Activated T-cell treated with anti-CD3 and anti-CD28 coated beads, Interleukin-2, amount 50 U/mL, for 72 hours (primary cell): ENCODE measurements at places on chromosomes 4 and X. TPM values are rescaled to one million over a fixed set of nuclear protein-coding genes. Genes with fewer than 3 reads are reported as not detected.

DNA sequence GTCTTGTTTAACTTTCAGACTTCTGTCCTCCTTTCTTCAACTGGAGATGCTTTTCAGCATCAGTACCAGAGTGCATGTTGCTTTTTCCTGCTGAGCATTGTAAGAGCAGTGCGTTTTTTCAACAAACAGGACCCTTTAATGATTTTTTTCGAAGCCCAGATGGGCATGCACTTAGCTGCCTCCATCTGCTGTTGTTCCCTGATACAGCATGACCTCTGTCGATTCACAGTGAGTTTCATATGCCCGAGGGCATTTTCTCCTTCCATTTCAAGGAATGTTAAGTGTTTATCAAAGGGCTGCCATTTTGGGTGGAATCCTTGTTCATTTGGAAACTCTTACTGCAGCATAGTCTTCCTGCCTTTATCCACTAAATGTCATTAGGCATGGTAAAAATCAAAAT lies 428.6 kb downstream of the DTHD1 start:
- no peaks in the 10 kb centered on the region for H3K27me3 ChIP-seq
- H3K36me3 ChIP-seq, result no peaks in the 10 kb centered on the region
- H3K27ac ChIP-seq, result no peak overlapping the region
- H3K4me1 ChIP-seq, result no peaks in the 10 kb centered on the region
- H3K4me3 ChIP-seq, result no peak overlapping the region

GRCh38 chr4:84870398-84871163 lies 95.9 kb downstream of the WDFY3 start:
- no peaks in the 10 kb centered on the region for H3K36me3 ChIP-seq
- no peak overlapping the region for H3K27ac ChIP-seq
- no peaks in the 10 kb centered on the region for H3K4me1 ChIP-seq
- no peak overlapping the region for H3K4me3 ChIP-seq
- DNase-seq, result no peak
- H3K27me3 ChIP-seq, result no peaks in the 10 kb centered on the region

DNA sequence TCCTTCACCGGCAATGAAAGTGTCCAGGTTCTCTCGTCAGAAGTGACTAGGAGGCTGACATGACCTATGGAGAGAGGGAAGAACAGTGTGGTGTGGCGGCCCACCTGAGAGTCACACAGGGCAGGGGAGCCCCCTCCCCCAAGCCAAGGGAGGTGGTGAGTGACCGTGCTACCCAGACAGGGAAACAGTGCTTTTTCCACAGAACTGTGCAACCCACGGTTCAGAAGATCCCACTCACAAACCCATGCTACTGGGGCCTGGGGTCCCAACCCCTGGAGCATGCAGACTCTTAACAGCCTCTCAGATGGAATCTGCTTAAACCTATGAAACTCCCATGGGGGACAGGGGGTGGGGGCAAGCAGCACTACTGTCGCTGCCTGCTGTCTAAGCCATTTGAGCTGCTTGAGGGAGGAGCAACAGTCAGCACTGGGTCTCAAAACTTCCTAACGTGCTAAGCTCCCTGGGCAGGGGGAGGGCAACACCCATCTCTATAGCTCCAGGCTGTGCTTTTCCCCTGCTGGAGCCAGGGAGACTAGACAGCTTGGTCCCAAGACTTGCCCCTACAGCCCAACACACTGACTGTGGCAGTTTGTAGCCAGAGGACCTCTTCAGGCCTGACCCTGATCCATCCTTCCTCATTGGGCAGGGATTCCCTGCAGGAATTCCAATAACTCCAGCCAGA lies 850.4 kb upstream of the AADAT start:
- H3K27ac ChIP-seq, result no peak overlapping the region
- H3K36me3 ChIP-seq, result no peaks in the 10 kb centered on the region
- H3K4me3 ChIP-seq, result no peak overlapping the region

DNA sequence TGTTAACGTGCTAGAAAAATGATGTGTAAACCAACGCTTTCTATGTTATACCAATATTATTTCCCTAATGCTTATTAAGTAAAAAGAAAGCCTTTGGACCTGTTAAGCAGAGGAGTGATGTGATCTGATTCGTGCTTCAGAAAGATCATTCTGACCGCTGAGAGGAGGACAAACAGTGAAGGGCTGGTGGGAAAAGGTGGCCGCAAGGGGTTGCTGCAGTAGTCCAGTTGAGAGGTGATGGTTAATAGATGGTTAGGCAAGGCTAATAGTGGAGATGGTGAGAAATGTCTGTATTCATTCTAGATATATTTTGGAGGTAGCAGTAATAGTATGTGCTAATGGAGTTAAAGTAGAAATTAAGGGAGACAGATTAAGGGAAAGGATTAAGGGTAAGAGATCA lies 12.9 kb upstream of the VGLL1 start:
- no peak for DNase-seq
- H3K27me3 ChIP-seq, result peaks cover 9% of the 10 kb centered on the region
- no peaks in the 10 kb centered on the region for H3K36me3 ChIP-seq
- H3K27ac ChIP-seq, result no peak overlapping the region
- H3K4me3 ChIP-seq, result no peak overlapping the region
- H3K4me1 ChIP-seq, result no peaks in the 10 kb centered on the region

DNA sequence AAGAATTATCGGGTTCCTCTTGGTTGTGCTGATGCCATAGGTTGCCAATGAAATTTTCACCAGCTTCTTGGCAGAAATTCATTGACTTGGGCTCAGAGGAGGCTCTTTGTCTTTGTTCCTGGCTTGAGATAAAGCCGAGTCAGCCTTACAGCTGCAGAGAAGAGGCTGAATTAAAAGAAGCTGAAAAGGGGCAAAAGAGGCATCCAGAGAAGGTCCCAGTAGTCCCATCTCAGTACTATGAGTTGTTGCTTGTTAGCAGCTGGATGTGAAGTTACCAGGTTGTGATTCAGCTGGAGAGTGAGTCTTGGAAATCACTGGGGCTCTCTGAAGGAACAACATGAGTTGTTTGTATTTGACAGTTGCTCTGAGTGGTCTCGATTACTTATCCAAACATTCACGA lies 59.7 kb downstream of the SMAD1 start:
- H3K4me3 ChIP-seq, result no peak overlapping the region
- no peaks in the 10 kb centered on the region for H3K36me3 ChIP-seq

GRCh38 chrX:115642895-115643530 lies 82.0 kb downstream of the PLS3 start:
- peak; percentile 34 for DNase-seq
- H3K4me1 ChIP-seq, result no peaks in the 10 kb centered on the region
- H3K27me3 ChIP-seq, result peaks cover 29% of the 10 kb centered on the region
- H3K27ac ChIP-seq, result no peak overlapping the region

GRCh38 chrX:35439692-35440091 lies 358.4 kb upstream of the MAGEB16 start:
- no peaks in the 10 kb centered on the region for H3K27me3 ChIP-seq
- H3K36me3 ChIP-seq, result no peaks in the 10 kb centered on the region
- no peak overlapping the region for H3K4me3 ChIP-seq
- no peak for DNase-seq

GRCh38 chr4:2286904-2287593 lies 25.1 kb upstream of the MXD4 start:
- H3K27ac ChIP-seq, result no peak overlapping the region
- peaks cover 30% of the 10 kb centered on the region for H3K4me1 ChIP-seq
- H3K4me3 ChIP-seq, result no peak overlapping the region
- H3K36me3 ChIP-seq, result no peaks in the 10 kb centered on the region
- DNase-seq, result no peak

Gene FGD1
- total RNA-seq, result 0.32 TPM

Gene SCLT1
- 25.6 TPM for total RNA-seq

- H3K4me3 ChIP-seq, result no peak overlapping the region
- H3K4me1 ChIP-seq, result no peaks in the 10 kb centered on the region
- H3K36me3 ChIP-seq, result peaks cover 11% of the 10 kb centered on the region
- H3K27ac ChIP-seq, result no peak overlapping the region
- peaks cover 27% of the 10 kb centered on the region for H3K27me3 ChIP-seq
- DNase-seq, result no peak
Measured at GRCh38 chrX:56498756-56499155, 64.7 kb upstream of the UBQLN2 start.

GRCh38 chr4:102759831-102760644 lies 730 bp downstream of the MANBA start:
- H3K4me1 ChIP-seq, result peaks cover 40% of the 10 kb centered on the region
- peaks cover 5% of the 10 kb centered on the region for H3K27me3 ChIP-seq
- H3K4me3 ChIP-seq, result peak overlapping the region; percentile 97
- peak overlapping the region; percentile 61 for H3K27ac ChIP-seq

DNA sequence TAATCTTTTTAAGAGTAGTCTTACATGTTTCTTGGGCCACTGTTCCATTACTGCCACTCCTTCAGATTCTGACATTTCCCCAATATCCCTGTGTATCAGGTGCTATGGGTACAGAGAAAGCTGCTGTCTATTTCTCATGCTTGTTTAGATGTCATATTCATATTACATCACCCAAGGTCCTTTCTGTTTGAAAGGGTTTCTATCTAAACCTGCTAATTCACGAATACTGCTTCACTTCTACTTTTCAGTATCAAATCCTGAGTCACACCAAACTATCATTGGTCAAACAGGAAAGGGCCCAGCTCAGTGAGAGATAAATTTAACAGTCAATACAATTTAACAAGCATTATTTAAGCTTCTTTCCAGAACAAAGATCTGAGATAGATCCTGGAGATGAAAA lies 241.4 kb downstream of the UGT8 start:
- DNase-seq, result no peak
- H3K4me1 ChIP-seq, result no peaks in the 10 kb centered on the region

Gene FABP2
- total RNA-seq, result not detected

GRCh38 chr4:172220679-172221078 lies 407.5 kb downstream of the GALNTL6 start:
- no peaks in the 10 kb centered on the region for H3K27me3 ChIP-seq
- H3K4me1 ChIP-seq, result no peaks in the 10 kb centered on the region
- H3K4me3 ChIP-seq, result no peak overlapping the region
- DNase-seq, result no peak

GRCh38 chr4:121246698-121247097 lies 82.6 kb upstream of the TNIP3 start:
- H3K27ac ChIP-seq, result no peak overlapping the region
- H3K27me3 ChIP-seq, result no peaks in the 10 kb centered on the region
- no peak for DNase-seq
- H3K36me3 ChIP-seq, result no peaks in the 10 kb centered on the region
- peaks cover 41% of the 10 kb centered on the region for H3K4me1 ChIP-seq
- H3K4me3 ChIP-seq, result no peak overlapping the region
